ENCODE measurements at places on chromosomes 1 and 21.

DNA sequence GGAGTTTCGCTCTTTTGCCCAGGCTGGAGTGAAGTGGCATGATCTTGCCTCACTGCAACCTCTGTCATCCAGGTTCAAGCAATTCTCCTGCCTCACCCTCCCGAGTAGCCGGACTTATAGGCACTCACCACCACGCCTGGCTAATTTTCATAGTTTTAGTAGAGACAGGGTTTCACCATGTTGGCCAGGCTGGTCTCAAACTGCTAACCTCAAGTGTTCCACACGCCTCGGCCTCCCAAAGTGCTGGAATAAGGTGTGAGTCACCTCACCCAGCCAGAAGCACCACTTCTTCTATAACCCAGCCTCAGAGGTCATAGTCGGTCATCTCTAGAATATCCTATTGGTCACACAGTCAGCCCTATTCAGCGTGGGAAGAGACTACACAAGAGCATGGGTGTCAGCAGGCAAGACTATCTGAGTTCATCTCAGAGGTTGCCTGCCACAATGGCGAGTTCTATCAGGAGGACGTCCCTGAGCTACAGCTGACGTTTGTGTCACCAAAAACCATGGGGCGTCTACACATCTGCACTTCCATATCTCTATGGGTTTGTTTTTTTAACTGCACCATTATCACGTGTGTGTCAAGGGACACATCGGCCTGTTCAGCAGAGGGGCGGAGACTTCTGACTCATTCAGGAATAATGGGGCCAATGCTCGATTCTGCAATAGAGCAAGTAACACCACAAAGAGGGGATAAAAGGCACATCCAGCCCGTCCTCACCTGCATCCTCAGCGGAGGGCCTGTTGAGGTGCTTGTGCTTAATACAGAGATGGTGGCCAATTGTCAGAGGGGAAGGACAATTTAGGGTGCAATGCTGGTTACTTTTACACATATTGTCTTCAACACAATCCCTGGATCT is 256.3 kb upstream of the IRF2BP2 start:
- peak; percentile 83 for DNase-seq

DNA sequence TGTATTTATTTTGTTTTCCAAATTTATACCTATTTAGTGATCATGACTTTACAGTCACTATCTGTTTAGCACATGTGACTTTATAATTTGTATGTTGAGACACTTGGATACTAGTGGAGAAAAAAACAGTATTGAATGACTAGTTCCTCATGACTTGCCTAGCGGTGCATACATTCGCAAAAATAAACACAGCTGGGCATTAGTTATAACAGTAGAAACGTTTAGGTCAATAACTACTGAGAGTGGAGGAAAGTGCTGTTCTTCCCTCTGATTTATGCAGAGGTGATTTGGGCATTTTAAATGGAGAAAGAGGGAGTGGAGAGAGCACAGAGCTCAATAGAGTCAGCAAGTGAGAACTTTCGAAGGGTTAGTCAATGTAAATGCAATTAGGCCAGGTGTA is 1679.0 kb upstream of the B3GALT2 start:
- DNase-seq, result no peak

DNA sequence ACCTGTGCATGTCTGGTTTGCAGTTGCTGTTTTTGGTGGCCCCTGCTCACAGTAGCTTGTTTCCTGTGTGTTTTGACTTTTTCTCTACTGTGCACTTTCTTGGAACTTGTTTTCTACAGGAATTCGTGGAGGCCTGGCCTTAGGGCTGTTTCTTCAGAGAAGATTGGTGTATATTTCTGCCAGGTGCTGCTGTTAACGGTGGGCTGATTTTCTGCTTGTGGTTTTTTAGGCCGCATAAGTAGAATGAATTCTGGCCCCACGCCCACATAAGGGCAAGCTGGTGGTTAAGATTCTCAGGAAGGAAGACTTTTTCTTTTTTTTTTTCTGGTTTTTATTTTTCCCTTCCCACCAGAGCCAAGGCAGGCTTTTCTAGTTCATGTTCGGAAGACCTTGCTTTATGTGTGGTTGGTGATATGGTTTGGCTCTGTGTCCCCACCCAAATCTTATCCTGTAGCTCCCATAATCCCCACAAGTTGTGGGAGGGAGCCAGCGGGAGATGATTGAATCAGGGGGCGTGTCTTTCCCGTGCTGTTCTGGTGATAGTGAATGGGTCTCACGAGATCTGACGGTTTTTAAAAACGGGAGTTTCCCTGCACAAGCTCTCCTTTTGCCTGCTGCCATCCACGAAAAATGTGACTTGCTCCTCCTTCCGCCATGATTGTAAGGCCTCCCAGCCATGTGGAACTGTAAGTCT is 71.5 kb upstream of the DISP3 start:
- no peak for DNase-seq

DNA sequence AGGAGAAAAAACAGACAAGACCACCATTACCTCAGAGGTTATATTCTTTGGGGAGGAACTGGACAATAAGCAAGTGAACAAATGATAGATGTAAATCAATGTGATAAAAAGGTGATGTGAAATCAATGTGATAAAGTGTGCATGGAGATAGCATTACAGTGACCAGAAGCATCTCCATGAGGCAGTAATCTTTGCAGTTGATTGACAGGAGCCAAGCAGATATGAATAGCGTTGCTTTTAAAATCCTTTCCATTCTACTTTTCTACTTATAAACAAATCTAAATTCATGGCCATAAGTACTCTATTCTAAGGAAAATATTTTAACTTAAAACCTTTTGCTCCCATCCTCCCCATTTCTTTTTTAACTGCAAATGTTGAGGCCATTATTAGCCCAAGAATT is 2.8 kb upstream of the H3-3A start:
- DNase-seq, result no peak

DNA sequence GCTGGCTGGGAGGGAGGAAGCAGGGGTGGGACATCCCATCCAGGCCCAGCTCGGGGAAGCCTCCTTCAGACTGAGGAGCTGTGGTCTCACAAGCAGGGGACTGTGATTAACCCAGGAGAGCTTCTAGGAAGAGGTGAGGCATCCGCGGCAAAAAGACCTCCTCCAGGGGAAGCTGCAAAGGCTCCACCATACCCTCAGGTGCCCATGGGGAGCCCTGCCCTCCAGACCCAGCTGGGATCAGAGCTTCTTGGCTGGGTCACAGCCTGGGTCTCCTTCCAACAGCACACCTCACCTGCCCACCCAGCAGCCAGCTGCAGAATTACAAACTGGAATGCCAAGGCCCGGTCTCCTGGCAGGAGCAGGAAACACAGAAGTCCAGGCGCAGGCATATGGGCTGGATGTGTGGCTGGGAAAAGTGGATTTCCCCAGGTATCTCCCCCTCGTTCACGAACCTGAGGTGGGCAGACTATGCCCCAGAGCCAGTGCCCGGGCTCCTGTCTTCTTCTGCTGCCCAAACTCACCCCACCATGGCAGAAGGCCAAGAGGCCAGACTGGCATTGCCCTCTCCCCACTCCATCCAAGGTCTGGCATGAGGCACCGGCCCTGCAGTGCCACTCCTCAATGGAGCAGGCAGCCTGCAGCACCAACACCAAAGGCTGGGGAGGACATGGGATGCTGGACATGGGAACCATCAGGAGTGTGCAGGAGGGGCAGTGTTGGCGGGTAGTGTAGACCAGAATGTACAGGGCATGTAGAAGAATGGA is 15.4 kb upstream of the ARF1 start:
- no peak for DNase-seq

DNA sequence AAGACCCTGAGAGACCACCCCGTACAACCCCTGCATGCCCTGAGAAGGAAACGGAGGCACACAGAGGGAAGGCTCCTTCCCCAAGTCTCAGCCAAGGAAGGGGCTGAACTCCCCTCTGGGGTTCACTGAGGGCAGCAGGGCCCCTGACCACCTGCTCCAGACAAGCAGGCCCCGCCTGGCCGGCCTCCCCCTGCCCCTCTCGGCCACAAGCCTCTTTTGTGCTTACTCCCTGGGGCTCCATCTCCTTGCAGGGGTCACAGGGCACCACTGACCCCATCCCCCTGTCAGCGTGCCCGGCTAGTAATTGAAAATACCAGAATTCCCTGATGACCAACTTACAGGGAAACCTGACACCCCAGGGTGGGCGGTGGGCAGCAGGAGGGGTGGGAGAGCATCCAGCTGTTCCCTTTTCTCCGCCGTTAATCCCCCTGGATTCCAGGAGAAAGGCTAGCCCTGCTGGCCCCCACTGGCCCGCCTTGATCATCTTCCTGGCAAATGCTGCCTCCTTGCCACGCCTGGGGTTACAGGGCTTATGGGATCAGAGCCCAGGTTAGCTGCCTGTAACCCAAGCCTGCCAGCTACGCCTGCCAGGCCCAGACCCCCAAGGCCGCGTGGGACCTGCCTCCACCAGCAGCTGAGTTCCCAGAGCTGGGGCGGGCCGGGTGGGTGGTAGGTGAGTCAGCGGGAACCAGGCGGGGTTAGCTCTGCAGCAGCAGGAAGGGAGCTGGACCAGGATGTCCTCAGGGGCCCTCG is 96.1 kb downstream of the LACTBL1 start:
- no peak for DNase-seq

GRCh38 chr1:67853704-67854103 is 20.4 kb upstream of the GNG12 start:
- peak; percentile 57 for DNase-seq

DNA sequence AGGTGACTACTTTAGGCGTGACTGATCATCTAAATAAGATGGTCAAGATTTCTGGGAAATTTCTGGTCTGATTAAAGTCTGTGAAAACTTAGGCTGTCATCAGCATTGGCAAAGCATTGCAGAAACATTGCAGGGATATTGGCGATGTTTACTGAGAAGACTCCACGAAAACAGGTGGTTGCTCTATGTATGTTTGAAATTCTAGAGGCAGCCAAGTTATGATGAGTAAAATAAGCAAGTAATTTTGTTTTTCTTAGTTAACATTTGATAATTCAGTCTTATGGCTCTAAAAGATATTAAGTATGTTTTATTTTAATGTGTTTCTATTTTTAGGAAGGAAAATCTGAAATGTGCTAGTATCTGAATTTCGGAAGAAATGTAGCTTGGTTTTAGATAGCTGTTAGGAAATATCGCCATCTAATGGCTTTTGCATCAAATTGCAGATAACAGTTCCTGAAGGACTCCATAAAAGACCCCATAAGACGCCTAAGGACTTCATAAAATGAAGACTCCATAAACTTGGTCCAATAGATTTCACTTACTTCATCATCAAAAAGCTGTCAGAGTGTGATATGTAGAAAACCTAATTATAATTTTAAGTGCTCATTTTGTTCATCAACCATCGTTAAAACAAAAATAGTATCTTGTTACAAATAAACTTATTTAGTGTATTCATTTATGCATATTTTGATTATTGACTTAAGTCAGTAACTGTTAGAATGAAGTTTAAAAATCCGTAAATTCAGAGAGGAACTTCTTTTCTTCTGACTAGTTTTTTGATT is 344.6 kb downstream of the RYR2 start:
- DNase-seq, result no peak

- DNase-seq, result no peak
These were observed 2.0 kb upstream of the LMNA start for GRCh38 chr1:156112276-156113137.

DNA sequence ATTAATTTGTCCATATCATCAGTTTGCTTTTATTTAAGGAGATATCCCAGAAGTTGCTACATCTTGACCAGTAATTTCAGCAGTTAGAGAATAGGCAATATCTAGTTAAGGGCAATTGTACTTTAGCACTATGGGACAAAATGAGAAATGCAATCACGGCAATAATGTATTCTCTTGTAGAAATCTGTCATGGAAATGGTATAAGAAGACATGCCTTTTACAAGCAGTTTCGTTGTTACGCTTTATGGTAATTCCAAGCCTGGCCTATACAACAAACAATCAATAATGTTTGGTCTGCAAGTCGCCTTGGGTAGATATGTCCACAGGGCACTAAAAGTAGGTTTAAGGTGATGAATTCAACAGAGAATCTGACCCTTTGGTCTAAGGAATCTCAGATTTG is 1.2 kb upstream of the NOS1AP start:
- DNase-seq, result no peak

GRCh38 chr1:156958247-156958714 is 37.8 kb downstream of the LRRC71 start:
- DNase-seq, result no peak

- no peak for DNase-seq
These were observed 41.6 kb downstream of the PCNX2 start for GRCh38 chr1:233253832-233254331.

GRCh38 chr1:113579256-113580018 is 179.8 kb downstream of the PHTF1 start:
- peak; percentile 43 for DNase-seq

- peak; percentile 78 for DNase-seq
These were observed 548 bp upstream of the CDC20 start for GRCh38 chr1:43358121-43358745.

DNA sequence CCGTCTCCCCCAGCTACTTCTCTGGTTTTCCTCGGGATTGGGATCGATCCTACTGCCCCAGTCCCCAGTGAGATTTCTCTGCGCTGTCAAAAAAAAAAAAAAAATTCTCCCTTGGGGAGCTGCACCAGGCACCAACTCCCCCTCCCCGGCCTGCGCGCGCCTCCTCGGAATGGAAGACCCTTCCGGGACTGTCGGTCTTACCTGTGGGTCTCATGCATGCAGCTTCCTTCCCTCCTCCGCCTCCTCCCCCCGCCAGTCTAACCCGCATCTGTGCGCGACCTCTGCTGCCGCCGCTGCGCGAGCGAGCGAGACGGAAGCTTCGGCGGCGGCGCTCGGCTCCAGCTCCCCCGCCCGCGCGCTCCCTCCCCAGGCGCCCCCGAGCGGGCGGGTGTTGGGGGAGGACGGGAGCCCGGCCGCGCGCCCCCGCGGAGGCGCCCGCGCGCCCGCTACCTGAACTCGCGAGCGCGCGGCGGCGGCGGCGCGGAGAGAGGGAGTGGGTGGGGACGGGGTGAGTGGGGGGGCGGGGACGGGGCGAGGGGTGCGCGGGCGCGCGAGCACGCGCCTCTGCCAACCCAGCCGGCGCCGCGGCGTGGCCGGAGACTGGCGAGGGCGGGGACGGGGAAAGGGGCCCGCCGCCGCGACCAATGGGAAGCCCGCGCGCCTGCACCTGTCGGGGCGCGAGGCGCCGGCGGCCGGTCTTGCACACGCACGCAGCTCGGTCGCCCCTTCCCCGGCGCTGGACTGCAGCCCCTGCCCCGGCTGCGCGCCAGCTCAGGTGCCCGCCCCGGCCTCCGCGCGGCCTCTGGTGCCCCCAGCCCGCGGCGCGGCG is at the start of gene SUSD4:
TSS of gene SUSD4 (minus strand) at position 321 of the 829 bp plus-strand sequence. CDS start 751 bp downstream, outside the sequence.
- DNase-seq, result peak; percentile 48

- DNase-seq, result no peak
These were observed 5.2 kb upstream of the ERRFI1 start for GRCh38 chr1:8031176-8031785.

GRCh38 chr1:150076066-150076465 is 8.5 kb downstream of the VPS45 start:
- no peak for DNase-seq

DNA sequence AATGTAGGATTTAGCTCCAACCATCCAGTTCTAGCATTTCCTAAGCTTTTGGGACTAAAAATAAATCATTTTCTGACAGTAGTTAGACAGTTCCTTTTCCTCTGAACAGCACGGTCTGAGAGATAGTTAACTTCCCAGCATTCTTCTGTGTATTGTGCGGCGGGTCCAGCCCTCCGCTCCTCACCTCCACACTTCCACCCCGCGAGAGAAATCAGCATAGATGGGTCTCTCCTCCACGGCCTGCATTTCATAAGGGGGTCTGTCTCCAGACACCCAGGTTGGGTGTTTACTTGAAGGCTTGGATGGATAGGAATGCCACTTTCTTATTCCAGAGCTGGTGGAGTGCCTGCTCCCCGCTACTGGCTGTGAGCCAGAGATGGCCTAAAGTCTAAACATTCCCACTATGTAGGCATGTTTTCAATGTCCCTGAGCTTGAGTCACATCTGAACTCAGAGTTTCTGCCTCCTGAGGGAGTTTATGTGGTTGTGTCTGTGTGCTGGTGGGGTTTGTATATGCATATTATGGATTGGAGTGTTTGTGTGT is 38.0 kb upstream of the PPP2R5A start:
- no peak for DNase-seq
